ENCODE measurements at places on chromosomes 5 and 9.

GRCh38 chr5:105878402-105878801 is 1792.3 kb downstream of the EFNA5 start:
- no peak for DNase-seq

DNA sequence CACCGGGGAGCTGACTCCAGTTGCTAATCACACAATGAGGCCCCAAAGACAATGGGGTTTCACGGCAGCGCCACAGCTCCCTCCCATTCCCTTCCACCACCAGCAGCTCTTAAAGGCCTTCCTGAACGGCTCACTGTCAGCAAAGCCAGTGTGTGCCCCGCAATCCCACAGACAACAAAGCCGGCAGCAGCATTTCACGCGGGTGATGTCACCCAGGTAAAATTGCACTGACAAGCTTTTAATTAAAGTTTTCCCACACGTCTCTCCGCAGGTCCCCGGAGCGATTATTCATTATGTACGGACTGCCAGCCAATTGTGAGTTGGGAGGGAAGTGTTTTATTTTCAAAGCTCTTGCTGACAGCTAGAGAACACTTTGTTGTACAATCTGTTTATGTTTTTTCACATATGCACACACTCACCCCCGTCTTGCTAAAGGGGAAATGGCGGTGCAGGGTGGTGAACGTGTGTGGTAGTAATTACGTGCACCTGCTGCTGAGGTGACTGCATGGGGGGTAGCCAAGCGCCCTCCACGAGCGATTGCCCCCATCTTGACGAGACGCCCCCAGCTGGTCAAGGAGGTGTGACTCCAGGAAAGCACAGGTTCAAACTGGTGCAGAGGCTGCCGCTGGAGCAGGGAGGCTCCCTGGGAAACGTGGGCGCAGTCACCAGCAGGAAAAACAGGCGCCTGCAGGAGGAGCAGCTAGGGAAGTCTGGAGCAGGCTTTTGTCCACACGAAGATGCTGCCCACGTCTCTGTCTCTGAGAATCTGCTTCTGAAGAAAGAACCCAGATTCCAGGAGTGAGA is 65.0 kb downstream of the IRX2 start:
- no peak for DNase-seq

- no peak for DNase-seq
These were observed 148.0 kb downstream of the RORB start for GRCh38 chr9:74645007-74645639.

DNA sequence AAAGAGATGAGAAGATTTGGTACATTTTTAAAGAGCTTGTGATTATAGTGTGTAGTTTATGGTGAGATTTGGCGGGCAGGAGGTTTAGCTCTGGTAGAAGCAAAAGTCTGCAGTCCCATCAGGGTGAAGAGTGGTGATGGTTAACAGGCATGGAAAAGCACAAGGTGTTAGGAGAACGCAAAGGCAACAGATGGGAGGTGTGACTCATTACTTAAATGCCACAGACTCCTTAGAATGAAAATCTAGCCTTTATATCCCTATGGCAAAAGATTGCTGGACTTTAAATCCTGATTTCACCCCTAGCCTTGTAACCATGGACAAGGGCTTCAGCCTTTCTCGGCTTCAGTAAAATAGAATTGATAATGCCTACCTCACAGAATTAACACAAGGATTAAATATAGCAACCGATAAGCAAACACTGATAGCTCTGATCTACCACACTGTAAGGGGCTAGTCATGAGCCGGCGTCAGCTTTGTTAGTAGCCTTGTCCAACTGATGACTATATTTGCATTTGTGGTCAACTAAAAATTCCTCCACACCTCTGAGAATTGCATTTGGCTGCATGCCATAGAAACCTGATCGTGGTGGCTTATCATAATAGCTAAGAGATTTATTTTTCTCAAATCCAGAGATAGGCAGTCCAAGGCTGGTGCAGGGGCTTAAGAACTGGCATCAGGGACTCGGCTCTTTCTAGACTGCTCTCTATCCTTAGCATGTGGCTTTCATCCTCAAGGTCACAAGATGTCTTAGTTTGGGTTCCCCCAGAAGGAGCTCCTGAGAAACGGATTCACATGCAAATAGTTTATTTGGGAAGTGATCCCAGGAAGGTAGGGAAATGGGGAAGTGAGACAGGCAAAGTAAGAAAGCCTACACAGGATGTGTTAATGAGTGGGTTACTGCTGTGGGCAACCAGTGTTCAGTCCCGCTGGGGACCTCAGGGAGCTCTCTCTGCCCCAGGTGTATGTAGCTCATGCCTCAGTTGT is 19.6 kb downstream of the MFAP3 start:
- DNase-seq = no peak

GRCh38 chr9:83509402-83509801 is 28.8 kb downstream of the FRMD3 start:
- no peak for DNase-seq

DNA sequence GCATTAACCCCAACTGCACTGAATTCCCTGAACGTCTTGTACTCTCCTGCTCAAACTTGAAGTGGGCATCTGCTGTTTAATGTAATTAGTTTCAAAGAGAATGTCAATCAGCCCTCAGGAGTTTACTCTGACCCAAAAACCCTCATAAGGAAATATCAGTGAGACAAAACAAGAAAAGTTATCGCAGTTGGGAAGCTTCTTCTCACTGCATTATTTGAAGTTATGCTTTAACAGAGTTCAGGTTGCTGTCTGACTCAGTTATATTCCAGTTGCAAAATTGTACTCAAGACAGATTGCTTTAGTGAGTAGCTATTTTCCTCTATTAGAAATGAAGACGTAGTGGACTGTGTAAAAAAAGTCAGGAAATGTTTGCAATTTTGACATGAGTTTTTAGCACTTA is 52.1 kb downstream of the PPIC start:
- DNase-seq = no peak

GRCh38 chr5:111952555-111952954 is 195.6 kb upstream of the NREP start:
- no peak for DNase-seq

GRCh38 chr5:111075520-111075919 is 4.0 kb downstream of the TSLP start:
- no peak for DNase-seq

DNA sequence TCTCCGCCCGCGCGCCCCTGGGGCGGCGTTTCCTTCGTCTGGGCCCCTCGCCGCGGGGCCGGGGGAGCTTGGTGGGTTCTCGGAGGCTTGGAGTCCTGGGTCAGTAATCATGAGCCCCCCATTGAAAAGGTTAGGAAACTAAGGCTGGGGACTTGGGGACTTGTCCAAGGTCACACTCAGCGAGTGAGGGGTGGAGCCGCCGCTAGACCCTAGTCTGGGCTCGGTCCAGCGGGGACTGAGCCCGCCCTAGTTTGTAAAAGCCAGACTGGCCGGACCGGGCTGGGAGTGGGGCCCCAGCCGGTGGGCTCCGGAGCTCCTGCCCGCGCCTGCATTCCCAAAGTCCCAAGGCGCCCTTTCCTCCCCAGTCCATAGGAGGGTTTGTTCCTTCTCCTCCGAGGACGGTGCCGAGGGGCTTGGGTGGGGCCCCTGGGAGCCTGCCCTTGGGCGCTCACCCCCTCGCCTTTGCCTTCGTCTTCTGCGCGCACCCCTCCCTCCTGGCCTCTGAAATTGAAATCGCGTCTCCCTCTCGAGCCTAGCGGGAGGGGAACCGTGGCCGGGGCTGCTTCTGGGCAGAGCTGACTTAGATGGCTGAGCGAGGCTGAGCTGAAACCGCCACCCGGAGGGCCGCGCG is 995 bp downstream of the OLFM1 start:
- DNase-seq = no peak

DNA sequence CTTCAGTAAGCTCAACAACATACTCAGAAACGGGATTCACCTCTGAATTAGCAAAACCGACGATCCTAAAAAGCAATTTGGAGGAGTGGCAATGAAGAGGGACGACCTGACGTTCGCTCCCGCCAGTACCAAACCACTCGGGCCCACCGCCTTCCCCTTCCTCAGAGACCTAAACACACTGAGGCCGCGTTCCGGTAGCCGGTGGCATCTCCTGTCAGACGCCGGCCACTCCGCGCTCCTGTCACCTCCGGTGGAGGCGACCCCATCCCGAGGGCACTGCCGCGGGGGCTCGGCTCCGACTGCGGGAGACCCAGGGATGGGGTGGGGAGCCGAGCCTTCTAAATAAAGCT is 617 bp downstream of the PPP6C start:
- DNase-seq = no peak

GRCh38 chr5:96997265-96997859 is 61.5 kb downstream of the LNPEP start:
- no peak for DNase-seq

DNA sequence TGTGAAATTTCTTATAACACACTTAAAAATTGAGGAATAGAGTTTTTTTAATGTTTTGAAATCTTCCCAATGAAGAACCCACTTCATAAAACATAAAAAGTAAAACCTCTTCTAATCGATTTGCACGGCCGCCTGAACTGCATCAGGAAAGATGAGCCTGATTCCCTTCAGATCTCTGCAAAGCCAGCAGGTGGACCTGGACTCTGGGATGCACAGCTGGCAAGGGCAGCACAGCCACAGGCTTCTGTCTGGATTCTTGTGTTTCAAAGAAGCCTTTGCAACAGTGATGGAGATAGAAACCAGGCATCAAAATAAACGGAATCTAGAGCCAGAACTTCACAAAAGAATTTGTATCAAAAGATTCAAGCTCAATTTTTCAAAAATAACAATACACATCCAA is 36.0 kb upstream of the SPATA31C2 start:
- no peak for DNase-seq

DNA sequence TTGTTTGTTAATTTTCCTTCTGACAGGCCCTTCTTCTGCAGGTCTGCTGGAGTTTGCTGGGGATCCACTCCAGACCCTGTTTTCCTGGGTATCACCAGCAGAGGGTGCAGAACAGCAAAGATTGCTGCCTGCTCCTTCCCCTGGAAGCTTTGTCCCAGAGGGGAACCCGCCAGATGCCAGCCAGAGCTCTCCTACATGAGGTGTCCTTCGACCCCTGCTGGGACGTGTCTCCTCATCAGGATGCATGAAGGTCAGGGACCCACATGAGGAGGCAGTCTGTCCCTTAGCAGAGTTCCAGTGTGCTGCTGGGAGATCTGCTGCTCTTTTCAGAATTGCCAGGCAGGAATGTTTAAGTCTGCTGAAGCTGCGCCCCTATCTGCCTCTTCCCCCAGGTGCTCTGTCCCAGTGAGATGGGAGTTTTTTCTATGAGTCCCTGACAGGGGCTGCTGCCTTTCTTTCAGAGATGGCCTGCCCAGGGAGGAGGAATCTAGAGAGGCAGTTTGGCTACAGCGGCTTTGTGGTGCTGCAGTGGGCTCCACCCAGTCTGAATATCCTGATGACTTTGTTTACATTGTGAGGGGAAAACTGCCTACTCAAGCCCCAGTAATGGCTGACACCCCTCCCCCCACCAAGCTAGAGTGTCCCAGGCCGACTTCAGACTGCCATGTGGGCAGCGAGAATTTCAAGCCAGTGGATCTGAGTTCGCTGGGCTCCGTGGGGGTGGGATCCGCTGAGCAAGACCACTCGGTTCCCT is 772.0 kb upstream of the FAM174A start:
- DNase-seq = no peak

DNA sequence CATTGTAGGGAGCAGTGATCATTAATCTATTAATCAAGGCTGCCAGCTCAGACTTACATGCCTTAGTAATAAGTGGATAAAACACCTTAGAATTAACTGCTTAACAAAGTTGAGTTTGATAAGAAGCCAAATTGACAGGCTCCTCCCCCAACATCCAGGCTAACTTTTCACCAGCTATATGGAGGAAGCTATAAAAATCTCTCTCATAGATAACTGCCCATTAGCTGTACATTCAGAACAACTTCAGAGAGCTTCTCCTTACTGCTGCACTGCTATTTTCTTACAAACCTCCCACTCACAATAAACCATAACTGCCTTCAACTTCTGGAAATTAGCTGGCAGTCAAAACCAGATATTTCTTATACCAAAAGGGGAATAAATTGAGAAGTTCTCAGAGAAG is 364.1 kb downstream of the PRELID2 start:
- DNase-seq = no peak

DNA sequence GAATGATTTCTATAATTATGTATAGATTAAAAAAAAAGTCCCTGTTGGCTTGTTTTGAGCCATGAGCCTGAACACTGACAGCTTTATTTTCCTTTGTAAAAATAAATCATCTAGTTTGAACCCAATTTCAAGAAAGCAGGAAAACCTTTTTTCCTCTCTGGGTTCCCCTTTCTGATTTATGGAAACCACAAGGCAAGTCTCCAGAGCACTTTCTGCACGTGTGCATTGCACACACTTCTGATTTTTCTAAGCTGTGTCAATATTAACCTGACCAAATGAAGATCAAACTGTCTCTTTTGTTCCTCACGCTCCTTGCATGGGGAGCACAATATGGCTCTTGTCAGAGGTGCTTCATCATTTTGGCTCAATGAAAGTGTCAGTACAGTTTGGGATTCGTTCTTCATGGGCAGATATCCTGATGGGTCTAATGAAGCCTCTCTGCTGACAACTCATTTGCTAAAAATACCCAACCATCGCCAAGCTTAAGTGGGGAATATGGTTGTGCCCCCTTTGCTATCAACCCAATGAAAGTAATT is 39.2 kb upstream of the PCA3 start:
- peak; percentile 41 for DNase-seq

- no peak for DNase-seq
These were observed 480.9 kb downstream of the CDK5RAP2 start for GRCh38 chr9:120099065-120099464.

- no peak for DNase-seq
These were observed 75.6 kb downstream of the DMRT2 start for GRCh38 chr9:1125741-1126140.

- DNase-seq = peak; percentile 12
These were observed 259.7 kb upstream of the ZNF608 start for GRCh38 chr5:125006011-125006685.

GRCh38 chr5:134525683-134526482 is 413 bp downstream of the JADE2 start:
- DNase-seq = peak; percentile 59

DNA sequence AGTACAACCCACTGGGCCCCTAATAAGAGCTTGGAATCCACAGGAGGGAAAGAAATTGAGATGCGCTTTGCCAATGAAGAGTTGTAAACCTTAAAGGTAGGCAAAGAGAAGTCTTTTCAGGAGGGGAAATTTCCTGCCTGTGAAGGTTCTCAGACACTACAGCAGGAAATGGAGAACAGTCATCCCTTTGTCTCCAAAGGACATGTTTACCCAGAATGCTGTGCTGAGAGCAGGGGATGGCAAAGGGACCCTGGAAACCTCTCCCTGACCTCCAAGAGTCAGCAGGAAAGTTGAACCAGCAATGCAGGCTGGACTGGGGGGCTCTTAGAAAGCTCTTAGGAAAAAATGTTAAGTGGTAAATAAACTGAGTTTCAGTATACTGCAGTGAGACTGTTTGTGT is 103.2 kb downstream of the AK8 start:
- DNase-seq = no peak

GRCh38 chr5:60672693-60673264 is 27.2 kb downstream of the DEPDC1B start:
- no peak for DNase-seq

DNA sequence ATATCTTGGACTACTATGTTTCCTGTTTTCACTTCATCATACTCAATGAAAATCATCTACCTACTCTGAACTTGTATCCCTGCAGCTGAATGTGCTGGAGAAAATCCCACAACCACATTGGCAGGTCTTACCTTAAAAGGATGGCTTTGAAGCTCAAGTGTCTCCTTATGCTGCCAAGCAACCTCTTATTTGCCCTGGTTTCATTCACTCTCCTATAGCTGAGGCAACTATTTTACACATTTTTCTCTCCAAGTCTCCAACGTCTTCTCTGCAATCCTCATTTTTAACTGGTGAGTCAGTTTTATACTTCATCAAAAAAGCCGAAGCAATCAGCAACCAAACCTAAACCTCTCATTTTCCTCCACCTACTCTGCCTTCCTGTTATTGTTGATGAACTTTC is 49.7 kb downstream of the POU4F3 start:
- no peak for DNase-seq

- no peak for DNase-seq
These were observed 7.9 kb downstream of the GABRP start for GRCh38 chr5:170791325-170791954.
